ENCODE measurements at places on chromosomes 2 and 18. TPM values are rescaled to one million over a fixed set of nuclear protein-coding genes. Genes with fewer than 3 reads are reported as not detected.
A peak's percentile ranks its signal among the peaks of the same experiment; 100 is the strongest.

DNA sequence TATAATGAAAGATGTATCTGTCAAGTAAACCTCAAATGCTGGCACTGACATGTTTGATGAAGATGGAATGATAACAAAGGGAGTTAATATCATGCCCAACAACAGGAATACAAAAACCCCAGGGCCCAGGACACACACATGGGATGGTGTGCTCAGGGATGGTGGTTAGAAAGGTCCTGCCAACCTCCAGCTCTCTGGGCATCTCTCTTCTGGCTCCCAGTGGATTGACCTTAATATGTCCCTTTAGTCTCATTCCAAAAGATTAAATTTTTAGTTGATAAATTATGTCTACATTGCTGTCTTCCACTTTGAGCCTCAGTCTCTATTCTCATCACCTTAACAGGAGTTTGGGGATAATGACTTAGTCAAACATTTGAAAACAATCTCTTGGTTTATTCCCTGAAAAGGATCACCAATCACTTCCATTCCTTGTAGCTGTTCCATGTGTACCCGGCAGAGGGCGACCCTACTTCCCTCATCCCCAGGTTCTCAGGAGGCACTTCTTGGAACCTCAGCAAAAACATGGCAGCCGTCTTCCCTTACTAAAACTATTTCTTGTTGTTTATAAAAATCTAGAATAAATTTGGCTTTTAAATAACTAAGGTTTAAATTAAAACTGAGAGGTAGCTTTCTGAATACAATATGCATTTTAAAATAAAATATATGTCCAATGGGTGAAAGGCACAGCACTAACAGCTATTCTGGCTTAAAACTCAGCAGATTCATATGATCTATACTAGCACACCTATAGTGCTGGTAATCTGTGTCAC, 29.6 kb downstream of the MCEE start:
- peak; percentile 53 for DNase-seq

DNA sequence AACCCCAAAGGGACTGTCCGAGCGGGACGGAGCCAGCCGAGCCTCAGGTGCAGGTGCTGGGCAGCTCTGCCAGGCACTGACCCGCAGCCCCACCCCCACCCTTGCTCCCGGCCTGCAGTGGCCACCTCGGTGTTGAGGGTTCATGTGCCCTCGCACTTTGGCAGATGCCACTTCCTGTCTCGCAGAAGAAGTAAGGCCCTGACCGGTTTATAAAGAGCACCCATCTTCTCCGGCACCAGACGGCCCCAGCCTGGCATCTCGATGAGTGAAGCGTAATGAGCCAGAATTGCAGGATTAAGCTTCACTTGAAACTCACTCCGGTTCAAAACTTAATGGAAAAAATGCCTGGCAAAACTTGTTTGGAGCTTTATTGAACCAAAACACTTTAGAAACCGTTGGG, 10.9 kb upstream of the NFATC1 start:
- DNase-seq = no peak

TEKT4 gene
- total RNA-seq = not detected

DNER gene
- total RNA-seq = 42.9 TPM

STRADB gene
- 41.4 TPM for total RNA-seq
